ENCODE measurements at places on chromosomes 7 and 10.

DNA sequence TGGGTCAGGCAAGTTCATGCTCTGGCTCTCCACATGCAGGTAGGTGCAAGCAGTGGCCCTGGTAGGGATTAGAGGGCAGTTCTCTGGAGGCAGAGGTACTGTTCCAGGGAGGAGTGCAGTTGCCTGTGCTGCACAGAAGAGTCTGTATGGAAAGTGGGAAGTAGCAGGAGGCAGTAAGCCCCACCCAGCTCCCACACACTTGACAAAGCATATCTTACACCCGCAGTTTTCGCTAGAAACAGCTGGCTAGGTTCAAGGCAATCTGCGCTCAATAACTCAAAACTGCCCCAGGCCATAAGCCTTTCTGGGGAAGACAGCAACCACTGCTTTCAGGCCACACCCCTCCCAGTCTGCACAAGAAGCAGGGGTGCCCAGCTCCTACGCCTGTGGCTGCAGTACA is 33.1 kb upstream of the ARMC3 start:
- DNase-seq = peak; percentile 11

- no peak for DNase-seq
Observed at GRCh38 chr7:145082366-145083161, 246.7 kb upstream of the TPK1 start.

DNA sequence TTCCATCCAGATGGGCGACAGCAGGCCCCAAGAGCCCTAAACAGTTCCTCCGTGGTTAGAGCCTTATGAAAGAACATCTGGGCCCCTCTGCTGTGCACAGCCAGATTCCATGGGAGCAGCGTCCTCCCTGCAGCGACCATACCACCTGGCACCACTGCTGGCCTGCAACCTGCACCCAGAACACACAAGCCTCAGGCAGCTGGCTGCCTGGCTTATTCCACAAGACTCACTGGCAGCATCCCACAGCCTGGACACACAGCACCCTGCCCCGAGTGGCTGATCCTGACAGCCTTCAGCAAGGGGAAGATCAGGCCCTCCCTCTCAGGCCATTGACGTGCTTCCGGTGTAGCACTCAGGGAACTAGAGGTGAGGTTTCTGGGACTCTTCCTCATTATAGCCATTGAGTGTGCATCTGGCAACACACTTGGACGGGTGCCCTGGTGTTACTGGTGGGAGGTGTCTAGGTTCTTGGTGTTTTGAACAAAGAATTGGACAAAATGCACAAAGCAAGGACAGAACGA is 33.7 kb upstream of the ERCC6 start:
- DNase-seq = no peak

GRCh38 chr7:7789551-7789988 is 71.2 kb upstream of the RPA3 start:
- no peak for DNase-seq

DNA sequence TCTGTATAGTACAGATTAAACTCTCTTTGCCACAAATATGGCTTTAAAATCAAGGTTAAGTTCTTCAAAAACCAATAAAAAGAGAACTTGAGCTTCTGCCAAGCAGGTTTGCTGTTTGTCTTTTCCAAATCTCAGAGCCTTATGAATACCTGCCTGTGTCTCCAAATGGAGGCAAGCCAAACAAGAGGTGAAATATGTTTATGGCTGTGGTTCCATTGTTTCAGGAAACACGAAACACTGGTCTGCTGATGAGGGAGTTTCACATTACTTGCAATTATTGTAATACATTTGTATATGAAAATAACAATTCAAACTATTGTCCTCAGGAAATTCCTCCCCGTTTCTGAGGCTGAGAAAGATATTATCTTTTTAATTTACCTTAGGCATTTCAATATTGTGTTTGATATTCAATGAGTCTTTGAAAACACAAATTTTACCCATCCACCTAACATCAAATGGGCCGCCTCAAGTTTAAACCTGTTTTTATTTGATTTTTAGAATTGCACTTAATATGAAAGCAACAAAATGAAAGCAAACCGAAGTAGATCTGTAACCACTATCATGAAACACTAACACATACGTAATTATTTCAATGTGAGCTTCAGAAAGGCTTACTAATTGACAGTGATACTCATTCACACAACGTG is 359.3 kb downstream of the HGF start:
- DNase-seq = no peak

- DNase-seq = no peak
Observed at GRCh38 chr7:87735360-87735759, 107.2 kb downstream of the RUNDC3B start.

DNA sequence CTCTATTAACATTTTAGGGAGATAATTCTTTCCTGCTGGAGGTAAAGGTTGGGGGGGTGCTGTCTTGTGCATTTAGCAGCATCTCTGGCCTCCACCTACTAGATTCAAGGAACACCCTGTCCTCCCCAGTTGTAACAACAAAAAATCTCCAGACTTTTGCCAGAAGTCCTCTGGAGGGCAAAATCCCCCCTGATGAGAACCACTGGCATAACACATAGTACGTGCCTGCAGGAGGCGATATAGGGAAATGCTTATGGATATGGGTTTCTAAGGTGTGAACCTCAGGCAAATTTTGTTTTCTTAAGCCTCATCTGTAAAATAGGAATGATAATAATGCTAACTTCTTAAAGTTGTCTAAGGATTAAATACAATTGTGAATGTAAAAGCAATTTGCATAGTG is 2.9 kb upstream of the OSBPL3 start:
- peak; percentile 47 for DNase-seq

DNA sequence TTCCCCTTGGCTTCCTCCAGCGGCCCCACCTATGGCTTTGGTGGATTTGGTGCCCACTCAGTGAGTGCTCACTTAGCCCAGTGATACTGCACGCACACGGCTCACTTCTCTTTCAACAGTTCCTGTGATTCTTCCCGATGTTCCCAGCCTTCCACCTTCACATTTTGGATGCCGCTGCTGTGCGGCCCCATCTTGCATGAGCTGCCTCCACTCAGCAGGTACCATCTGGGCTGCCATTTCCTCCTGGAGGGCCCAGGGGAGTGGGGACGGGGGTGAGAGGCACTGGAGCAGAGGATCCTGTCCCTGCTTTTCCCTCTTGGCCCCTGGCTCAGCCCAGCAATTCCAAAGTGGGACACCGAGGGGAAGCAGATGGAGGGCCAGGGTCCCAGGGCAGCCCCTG is 323.3 kb upstream of the ZNF32 start:
- DNase-seq = no peak

DNA sequence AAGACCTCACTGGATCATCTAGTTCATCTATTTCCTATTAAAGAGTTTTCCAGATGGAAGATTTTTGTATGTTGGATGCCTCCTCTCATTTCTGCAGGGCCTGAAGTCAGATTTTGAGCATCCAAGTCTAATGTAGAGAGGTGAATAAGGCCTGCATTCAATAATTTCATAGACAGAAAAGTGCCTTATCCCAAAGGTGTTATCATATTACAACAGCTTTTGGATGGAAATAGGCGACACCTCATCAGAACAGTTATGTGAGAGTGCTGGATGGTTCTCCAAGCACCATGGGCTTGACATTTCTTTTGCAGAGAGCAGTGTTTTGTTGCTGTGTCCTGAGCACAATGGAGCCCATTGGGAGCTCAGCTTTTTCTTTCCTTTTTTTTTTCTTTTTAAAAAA is 162.4 kb upstream of the MEOX2 start:
- DNase-seq = no peak

GRCh38 chr7:99380823-99381663 is 6.5 kb downstream of the ARPC1B start:
- DNase-seq = no peak

- DNase-seq = no peak
Observed at GRCh38 chr10:14365266-14365665, 34.5 kb upstream of the FRMD4A start.

GRCh38 chr7:21753071-21753470 is 192.6 kb downstream of the CDCA7L start:
- no peak for DNase-seq

DNA sequence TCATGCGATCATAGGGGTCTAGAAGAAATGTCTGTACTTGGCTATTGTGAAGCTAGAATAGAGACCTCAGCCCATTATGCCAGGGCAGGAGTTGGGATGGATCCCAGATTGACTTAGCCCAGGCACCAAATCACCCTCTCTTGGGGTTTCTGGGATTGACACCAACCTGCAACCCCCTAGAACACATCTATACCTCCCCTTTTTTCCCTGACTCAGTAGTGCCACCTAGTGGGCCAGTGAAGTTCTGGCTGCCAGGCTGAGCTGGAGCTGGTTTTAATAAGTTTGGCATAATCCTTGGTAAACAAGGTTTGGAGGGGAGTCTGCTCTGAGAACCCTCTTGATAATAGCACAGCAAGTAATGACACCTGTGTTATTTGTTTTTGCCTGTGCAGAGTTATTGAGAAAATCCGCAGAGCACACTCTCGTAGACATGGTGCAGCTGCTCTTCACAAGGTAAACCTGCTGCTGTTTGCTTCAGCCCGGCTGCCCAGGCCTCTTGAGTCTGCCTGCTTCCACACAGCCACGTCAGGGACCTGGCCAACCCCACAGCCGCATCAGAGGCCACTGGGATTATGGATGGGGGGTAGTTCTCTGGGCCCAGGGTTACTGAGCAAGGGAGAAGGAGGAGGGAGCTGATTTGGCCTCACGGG is 43.3 kb upstream of the NFKB2 start:
- peak; percentile 91 for DNase-seq

DNA sequence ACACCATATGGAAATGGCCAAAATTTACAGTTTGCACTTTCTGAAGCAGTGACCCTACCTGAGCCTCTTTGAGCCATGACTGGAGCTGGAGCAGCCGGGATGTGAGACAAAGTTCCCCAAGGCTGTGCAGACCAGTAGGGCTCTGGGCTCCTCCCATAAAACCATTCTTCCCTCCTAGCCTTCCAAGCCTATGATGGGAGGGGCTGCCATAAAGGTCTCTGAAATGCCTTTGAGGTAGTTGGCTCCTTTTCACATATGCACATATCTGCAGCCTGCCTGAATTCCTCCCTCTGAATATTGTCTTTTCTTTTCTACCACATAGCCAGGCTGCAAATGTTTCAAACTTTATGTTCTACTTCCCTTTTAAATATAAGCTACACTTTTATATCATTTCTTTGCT is 516.6 kb upstream of the POM121L12 start:
- no peak for DNase-seq

GRCh38 chr10:125523347-125523746 is 159.6 kb downstream of the TEX36 start:
- DNase-seq = no peak

DNA sequence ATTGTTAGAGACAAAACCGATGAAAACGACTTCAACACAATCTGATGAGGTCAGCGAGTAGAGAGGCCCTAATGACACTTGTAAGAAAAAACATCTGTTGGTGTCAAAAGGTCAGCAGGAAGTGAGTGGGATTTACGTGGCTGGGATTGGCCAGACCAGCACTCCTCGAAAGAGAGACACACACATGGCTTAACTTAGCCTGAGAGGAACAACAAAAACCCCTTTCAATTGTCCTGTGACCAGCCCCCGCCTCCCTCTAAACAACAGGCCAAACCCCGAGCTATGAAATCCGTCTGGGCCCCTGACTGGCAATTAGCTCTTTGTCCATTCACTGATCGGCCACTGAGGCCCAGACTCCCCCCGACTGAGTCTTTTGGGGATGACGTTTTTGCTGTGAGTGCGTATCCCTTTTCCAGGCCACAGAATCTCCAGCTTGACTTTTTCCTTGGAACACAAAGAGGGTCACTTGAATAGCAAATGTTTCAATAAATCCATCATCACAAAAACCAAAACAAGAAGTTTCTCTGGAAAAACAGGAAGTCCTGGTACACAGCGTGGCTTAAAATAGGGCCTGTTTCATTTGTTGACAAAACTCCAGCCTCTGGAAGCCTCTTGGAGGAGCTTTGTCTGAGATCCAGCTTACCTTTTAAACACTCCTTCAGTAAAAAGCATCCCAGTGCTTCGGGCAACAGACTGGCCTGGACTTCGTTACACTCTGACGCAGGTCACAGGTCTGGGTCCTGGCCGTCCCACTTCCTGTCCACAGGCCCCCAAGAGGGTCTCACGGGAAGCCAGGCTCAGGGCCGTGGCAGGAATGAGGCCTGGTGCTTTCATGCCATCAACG is 103.0 kb downstream of the CTBP2 start:
- peak; percentile 31 for DNase-seq

DNA sequence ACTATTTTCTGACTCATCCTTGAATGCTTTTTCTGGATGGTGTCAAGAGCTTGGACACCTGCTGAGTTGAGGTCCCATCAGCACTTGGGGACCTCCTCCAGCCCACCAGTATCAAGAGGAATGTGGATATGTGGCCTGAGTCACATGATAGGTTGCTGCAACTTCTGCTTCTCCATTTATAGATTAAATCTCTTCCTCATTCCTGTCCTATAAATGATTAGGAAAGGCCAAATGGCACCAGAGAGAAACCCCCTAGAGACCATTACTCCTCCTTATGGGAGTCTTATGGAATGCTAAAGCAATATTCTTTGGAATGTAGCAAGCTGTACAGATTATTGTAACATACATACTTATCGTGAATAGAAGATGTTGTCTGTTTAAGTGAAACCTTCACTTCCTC is 85.6 kb downstream of the NEUROD6 start:
- DNase-seq = no peak

- no peak for DNase-seq
Observed at GRCh38 chr7:28993371-28993770, 35.2 kb upstream of the TRIL start.

DNA sequence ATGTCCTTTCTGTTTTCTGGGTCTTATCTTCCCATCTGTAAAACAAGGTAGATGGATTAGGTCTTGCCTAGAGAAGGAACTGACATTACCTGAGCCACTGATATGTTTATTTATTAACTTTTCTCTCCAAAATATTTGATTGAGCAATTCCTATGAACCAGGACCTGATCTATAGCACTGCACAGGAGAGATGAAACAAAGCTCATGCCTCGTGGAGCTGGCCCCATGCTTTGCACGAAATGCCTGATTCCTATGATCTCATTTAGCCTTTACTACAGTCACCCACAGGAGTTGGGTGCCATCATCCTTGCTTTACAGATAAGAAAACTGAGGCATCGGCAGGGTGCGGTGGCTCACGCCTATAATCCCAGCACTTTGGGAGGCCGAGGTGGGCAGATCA is 48.2 kb upstream of the ZMIZ1 start:
- no peak for DNase-seq

DNA sequence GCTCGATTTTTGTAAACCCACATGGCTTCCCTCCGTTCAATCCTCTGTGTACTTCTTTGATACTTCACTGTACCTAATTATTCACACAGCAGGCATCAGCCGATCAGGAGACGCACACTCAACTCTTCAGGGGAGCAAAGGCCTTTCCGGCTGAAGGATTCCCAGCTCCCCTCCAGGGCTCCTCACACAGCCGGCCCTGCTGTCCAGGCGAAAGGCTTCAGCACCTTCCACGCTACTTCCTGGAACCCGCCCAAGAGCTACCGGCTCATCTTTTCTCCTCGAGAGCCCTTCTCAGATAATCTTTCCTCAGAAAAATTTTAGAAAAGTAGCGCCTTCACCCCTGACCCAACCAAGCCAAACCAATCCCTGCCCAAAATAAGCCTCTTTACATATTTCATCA is 270.4 kb downstream of the ZMYND11 start:
- DNase-seq = no peak

- no peak for DNase-seq
Observed at GRCh38 chr7:157840914-157841772, 504.3 kb downstream of the DNAJB6 start.
